ENCODE measurements at places on chromosomes 2 and 18.

DNA sequence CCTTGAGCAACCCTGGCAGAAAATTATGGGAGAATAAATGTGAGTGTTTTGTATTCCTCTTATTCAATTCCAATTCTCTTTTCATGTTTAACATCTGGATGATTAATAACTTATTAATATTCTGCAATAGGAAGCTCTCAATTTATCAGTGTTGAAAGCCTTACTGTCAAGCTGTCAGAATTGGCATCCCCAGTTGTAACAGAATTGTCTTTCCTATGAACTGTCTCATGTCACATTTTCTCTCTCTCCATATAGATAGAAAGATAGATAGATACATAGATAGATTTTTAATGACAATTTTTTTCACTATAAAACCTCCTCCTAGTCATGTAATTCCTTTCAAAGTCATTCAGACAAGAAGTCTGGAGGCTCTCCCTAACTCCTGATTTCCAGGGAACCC lies 331.5 kb downstream of the GALNT13 start:
- DNase-seq = no peak

- DNase-seq = no peak
Measured at GRCh38 chr2:222408684-222409083, 15.7 kb upstream of the SGPP2 start.

- DNase-seq = peak; percentile 94
Measured at GRCh38 chr2:119255760-119256581, 32.3 kb downstream of the STEAP3 start.

GRCh38 chr2:176187899-176188773 lies at the start of gene HOXD1:
Gene HOXD1, plus strand, starts transcription at chr2:176188668. Its CDS starts 134 bp downstream, at chr2:176188802.
- no peak for DNase-seq

GRCh38 chr2:47174733-47175361 lies 19.7 kb upstream of the STPG4 start:
- DNase-seq = no peak

DNA sequence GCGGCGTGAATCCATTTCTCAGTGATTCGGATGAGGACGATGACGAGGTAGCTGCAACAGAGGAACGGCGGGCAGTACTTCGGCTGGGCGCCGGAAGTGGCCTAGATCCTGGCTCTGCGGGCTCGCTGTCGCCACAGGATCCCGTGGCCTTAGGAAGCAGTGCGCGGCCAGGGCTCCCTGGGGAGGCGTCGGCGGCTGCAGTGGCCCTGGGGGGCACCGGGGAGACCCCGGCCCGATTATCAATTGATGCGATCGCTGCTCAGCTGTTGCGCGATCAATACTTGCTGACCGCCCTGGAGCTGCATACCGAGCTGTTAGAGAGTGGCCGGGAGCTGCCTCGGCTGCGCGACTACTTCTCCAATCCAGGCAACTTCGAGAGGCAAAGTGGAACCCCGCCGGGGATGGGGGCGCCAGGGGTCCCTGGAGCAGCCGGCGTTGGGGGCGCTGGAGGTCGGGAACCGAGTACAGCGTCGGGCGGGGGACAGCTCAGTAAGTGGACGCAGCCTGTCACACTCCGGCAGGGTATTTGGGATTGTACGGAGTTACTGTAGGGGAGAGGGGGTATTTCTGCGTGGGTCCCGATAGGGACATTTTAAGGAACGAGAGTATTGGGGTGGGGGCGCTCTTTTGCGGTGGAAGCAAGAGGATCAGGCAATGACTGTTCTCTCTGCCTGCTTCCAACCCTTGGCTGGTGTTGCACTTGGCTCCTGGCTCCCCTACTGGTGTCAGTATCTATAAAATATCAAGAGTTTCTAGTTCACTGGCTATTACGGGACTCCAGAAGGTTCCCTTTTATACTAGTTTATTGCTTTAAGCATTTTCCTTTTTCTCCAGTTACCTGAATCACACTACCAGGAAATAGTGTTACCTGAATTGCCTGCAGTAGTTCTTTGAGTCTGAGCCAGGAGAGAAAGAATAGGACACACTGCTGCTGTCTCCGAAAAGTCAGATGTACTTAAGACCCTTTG lies 772 bp downstream of the RELCH start:
- DNase-seq = no peak
